ENCODE measurements at places on chromosomes 1 and 21.

DNA sequence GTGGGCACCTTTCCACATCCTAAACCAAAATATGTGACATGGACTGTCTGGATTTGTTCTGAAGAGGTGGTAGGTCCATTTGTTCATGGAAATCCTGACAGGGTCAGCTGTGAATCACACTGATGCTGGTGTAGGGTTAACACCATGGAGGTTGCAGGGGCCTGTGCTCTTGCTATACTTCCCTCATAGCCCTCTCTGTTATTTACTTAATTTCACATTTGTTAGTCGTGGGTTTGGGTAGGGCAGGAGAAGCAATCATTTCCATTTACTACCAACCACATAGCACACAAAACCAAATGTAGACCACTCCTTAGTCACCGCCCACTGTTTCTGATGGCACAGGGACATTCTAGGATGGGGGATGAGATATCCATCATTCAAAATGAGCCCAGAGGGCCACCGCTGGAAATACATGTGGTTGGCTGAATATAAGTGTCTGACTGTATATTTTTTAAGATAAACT, 61.8 kb upstream of the POU2F1 start:
- DNase-seq, result no peak

DNA sequence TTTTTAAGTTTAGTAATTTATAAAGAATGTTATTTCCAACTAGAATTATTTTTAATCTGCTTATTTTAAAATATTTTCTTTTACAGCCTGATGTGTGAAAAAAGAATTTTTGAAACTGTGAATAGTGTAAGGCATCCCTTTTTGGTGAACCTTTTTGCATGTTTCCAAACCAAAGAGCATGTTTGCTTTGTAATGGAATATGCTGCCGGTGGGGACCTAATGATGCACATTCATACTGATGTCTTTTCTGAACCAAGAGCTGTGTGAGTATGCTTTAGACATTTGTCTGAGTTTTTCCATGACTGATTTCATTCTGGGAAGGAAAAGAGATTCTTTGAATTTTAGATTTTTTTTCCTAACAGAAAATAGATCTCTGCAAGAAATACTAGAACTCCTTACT, 77.9 kb downstream of the GTF2B start:
- no peak for DNase-seq

DNA sequence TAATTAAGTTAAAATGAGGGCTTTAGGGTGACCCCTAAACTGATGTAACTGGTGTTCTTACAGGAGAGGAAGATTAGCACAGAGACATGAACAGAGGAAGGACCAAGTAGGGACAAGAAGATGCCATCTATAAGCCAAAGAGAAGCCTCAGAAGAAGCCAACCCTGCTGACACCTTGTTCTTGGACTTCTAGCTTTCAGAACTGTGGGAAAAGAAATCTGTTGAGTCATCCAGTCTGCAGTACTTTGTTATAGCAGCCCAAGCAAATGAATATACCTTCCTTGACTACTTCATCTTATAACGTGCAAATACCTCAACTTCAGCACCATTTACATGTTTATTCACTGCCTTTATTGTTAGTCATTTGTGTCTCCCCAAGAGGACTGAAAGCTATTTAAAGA, 3.4 kb downstream of the ZBTB21 start:
- DNase-seq, result no peak

GRCh38 chr1:195876792-195877191, 731.4 kb downstream of the KCNT2 start:
- no peak for DNase-seq

GRCh38 chr1:156217871-156218270, 5.1 kb downstream of the PMF1 start:
- DNase-seq, result no peak

DNA sequence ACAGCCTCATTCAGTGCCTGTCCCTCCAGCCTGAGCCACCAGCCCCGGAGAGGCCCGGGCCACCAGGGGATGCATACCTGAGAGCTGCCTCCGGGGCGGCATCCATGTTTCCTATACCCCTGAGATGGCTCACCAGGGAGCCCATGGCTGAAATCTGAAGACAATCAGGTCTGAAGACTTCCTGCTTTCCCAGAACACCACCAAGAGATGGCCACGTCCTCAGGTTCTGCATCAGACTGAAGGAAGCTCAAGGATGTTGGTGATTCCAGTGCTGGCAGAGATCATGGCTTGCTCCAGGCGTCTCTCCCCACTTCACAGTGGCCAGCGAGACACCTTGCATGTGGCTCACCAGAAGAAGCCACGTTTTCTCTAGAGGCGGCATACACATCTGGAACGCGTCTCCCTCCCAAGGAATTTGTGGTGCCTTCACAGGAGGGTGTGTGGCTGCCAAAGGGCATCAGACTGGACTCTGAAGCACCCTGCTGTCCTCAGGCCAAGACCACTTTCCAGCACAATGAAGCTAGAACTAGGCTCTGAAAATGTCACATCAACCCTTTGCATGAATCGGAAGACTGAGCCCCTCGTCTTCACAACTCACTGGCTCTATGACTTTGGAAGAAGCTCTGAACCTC, 170.7 kb upstream of the IRF2BP2 start:
- DNase-seq, result no peak

DNA sequence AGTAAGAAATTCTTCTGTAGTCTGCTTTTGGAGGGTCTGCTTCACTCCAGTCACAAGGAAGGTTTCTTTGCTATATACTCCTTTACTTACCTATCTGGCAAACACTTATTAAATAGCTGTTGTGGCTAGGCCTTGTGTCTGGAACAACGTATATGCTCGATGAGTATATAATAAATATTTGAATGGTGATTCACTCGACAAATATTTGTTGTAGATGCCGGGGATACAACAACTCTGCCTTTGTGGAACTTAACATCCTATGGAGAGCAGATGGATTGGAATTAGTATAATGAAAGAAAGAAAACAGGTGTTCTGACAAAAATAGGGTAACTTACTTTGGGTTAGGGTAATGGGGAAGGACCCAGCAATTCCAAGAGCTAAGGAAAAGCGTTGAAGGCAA, 31.1 kb downstream of the KPNA6 start:
- DNase-seq, result no peak

GRCh38 chr1:154706851-154707250, 98.9 kb upstream of the ADAR start:
- DNase-seq, result no peak

- no peak for DNase-seq
These were observed 415.0 kb upstream of the VAMP3 start for GRCh38 chr1:7356079-7356478.

GRCh38 chr1:27912429-27912828, 22.4 kb upstream of the SMPDL3B start:
- no peak for DNase-seq

- no peak for DNase-seq
These were observed 344.8 kb downstream of the SIPA1L2 start for GRCh38 chr1:232285138-232285537.

- DNase-seq, result no peak
These were observed 83.2 kb downstream of the SPSB1 start for GRCh38 chr1:9375912-9376311.

- no peak for DNase-seq
These were observed 84.3 kb downstream of the PGM1 start for GRCh38 chr1:63677497-63677896.

DNA sequence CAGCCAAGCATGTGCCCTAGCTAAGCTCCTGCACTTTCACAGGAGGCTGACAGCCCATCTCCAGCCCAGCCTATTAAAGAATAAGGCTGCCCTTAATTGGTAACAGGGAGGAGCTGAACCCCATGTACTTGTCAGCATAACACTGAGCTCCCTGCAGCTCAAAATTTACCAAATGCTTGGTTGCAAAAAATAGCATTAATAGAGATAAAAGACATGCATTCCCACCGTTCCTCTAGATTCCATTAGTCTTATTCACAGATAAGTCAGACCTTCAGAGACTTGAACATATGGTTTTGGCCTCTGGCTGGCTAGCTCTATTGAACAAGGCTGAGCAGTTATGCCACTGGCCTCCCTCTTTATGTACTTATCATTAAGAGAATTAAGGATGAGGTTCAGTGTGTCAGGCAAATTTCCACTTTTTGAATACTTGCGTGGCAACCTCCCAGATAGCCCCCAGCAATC, 29.2 kb downstream of the OLFML3 start:
- DNase-seq, result no peak

GRCh38 chr1:227257964-227258363, 60.3 kb downstream of the CDC42BPA start:
- DNase-seq, result no peak

GRCh38 chr1:97929874-97930851, 9.3 kb upstream of the DPYD start:
- no peak for DNase-seq

- DNase-seq, result no peak
These were observed 223.7 kb upstream of the ADAMTS5 start for GRCh38 chr21:27190601-27191000.

GRCh38 chr1:60262701-60263100, 189.1 kb upstream of the C1orf87 start:
- DNase-seq, result no peak

GRCh38 chr1:241115784-241116183, 241.2 kb downstream of the RGS7 start:
- no peak for DNase-seq

GRCh38 chr1:38586993-38587646, 272.5 kb downstream of the RRAGC start:
- peak; percentile 10 for DNase-seq

- DNase-seq, result no peak
These were observed 15.5 kb downstream of the MX1 start for GRCh38 chr21:41441546-41441945.

GRCh38 chr21:25506261-25506660, 101.0 kb downstream of the MRPL39 start:
- no peak for DNase-seq
